HTR-8/SVneo (cell line): ENCODE measurements at places on chromosomes 12 and 14.

- no peak for DNase-seq
These were observed 13.9 kb upstream of the RPLP0 start for GRCh38 chr12:120214626-120215356.

DNA sequence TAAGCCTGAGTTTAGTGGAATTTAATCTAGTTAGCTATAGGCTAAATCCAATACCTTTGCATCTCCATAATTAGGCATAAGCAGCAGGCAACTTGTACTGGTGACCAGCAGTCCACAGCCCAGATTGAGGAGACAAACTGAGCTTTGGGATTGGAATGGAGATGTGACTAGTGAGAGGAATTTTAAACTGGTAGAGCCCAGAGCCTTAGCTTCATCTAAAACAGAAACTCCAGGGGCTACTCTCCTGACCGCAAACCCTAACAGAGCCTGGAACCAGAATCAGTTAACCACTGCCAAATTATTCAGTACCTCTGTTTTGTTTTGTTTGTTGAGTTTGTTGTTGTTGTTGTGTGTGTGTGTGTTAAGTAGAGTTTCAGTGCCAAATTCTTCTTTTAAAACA is 53.2 kb downstream of the TSPAN19 start:
- no peak for DNase-seq

- no peak for DNase-seq
These were observed 35.2 kb downstream of the TMEM132D start for GRCh38 chr12:129868575-129868974.

- DNase-seq: no peak
These were observed 6.3 kb downstream of the FBXL14 start for GRCh38 chr12:1587927-1588574.

DNA sequence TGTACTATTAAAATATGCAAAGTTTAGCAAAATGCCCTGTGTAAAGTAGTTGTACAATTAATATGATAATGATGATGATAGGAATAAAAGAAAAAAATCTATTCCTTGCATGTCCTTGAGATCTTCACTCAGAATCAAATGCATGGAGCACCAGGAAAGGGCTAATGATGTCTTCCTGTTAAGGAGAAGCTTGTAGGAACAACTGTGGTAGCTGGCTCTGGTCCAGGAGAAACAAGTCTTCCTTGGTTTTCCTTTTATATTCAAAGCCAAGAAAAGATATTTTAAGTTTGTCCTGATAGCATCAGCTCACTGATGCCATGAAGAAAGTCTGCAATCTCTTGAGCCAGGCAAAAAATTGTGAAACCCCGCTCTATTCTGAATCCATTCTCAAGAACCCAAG is 138.9 kb downstream of the PIK3C2G start:
- DNase-seq: no peak

- DNase-seq: peak; percentile 67
These were observed 17.2 kb upstream of the POC1B start for GRCh38 chr12:89542912-89543592.

DNA sequence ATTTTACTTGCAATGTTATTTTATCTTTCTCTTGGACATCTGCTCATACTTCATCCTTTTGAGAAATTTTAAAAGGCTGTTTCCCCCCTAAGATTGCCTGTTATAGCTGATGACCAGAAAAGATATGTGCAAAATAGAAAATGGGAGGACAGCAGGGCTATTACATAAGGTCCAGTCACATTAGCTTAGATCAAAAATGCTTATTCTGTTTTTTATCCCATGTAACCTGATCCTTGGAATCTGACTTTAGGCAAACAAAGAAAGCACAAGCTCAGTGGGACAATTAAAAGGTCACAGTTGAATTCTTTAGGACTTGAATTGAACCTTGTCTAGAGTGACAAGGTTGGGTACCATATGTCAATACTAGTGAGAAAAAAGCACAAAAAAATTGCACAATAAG is 65.1 kb upstream of the TRHDE start:
- no peak for DNase-seq

- peak; percentile 24 for DNase-seq
These were observed 539 bp upstream of the HMGA2 start for GRCh38 chr12:65823513-65824375.

- no peak for DNase-seq
These were observed 14.3 kb downstream of the FNTB start for GRCh38 chr14:65000898-65001591.

GRCh38 chr12:80101126-80101525 is 1.8 kb downstream of the OTOGL start:
- no peak for DNase-seq

- DNase-seq: no peak
These were observed 414.2 kb upstream of the PDE3A start for GRCh38 chr12:19954163-19954562.

GRCh38 chr14:96316087-96316486 is 47.1 kb downstream of the ATG2B start:
- DNase-seq: no peak
